WERI-Rb-1 (cell line): ENCODE measurements at places on chromosomes 6 and 20.

GRCh38 chr6:17497535-17498095 is 102.5 kb upstream of the FAM8A1 start:
- no peak for DNase-seq

DNA sequence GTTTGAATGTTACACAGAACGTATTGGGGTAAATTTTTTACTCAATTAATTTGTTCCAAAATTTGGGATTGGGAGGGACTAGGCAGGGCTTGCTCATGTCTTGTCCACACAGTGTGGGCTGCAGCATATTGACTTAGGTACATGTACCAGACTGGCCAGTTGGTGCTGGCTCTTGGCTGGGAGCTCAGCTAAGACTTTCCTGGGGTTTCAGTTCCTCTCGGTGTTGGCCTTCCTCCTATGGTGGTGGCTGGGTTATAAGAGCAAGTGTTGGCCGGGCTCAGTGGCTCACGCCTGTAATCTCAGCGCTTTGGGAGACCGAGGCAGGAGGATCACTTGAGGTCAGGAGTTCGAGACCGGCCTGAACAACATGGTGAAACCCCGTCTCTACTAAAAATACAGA is 4.9 kb downstream of the CENPQ start:
- DNase-seq: no peak

DNA sequence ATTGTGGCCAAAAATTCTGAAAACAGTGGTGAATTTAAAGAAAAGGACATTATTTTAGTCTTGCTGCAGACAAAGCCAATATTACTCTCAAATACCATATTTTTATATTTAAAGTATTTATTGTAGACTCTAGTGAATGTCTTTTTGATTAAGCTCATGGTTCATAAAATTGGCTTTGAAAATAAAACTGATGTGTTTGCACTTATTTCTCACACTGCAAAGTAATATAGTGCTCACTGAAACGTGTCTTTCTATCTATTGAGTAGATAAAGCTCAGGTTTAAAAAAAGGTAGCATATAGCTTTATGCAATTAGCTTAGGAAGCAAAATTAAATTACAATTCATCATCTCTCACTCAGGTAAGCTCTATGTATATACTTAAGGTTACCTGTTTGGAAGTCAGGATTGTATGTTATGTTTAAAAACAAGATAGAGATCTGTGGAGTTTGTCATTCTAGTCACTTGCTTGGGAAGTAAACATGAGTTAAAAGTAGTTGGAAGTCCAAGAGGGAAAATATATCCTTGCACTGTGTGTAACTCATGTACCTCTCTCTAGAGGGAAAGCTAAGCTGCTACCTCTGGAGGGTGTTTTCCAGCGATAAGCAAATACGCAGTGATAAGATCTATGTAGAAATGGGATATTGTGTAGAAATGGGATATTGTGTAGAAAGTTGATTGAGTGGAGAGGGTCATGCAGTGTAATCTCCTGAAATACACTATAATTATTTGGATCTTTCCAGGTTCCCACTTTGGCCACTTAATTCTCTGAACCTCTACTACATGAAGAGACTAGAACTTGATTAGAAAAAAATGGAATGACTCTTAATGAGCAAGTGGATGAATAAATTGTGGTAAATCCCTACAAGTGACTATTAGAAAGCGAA is 29.9 kb upstream of the SPTLC3 start:
- DNase-seq: no peak

DNA sequence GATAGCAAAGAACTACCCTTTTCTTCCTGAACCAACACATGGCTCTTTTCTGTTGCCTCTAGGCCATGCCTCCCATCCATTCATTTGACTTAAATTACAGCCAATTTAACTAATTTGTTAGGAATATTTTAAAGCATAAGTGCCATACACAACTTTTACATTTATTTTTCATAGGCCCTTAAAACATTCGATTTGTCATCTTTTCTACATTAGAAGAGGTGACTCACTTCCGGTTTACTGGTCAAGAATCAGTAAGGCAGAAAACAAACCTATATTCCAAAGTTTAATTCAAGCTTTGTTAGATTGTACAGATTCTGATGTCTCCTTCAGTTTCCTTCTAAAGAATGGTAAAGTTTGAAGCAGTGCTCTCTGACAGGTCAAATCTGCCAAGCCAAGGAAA is 344.3 kb downstream of the SAMD5 start:
- no peak for DNase-seq

DNA sequence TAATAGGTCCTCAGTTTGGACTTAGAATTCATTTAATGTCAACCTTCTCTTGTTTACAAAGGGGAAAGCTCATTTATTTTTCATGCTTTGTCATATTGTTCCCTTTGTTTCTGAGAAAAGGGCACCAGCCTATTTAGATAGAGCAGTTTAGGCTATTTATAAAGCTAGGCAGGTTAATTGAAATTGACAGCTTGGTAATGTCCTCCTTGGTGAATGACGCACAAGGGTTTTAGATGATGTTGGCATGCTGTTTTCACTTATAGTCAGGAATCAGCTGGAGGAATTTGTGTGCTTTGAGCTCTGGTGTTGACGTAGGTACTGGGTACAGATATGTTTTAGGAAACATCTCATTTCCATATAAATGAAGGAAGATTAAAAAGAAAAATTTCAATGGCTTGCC is 45.2 kb downstream of the BCKDHB start:
- no peak for DNase-seq

GRCh38 chr20:54083459-54083858 is 13.1 kb upstream of the BCAS1 start:
- DNase-seq: no peak

GRCh38 chr20:22282696-22283095 is 301.7 kb downstream of the FOXA2 start:
- DNase-seq: no peak

GRCh38 chr6:36915599-36915998 is 29.8 kb downstream of the C6orf89 start:
- no peak for DNase-seq

DNA sequence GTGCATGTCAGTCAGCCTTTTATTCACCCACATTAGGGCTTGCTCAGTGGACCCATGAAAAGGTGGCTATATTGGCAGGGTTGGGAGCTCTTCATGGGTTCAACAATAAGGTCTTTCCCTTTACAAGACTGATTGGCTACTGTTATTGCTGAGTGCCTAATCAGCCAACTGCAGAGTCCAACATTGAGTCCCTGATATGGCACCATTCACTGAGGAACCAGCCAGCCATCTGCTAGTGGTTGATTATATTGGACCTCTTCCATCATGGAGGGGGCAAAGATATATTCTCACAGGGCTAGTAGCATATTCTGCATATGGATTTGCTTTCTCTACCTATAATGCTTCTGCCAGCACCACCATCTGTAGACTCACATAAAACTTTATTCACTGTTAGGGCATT is 69.9 kb downstream of the CDKAL1 start:
- DNase-seq: no peak

DNA sequence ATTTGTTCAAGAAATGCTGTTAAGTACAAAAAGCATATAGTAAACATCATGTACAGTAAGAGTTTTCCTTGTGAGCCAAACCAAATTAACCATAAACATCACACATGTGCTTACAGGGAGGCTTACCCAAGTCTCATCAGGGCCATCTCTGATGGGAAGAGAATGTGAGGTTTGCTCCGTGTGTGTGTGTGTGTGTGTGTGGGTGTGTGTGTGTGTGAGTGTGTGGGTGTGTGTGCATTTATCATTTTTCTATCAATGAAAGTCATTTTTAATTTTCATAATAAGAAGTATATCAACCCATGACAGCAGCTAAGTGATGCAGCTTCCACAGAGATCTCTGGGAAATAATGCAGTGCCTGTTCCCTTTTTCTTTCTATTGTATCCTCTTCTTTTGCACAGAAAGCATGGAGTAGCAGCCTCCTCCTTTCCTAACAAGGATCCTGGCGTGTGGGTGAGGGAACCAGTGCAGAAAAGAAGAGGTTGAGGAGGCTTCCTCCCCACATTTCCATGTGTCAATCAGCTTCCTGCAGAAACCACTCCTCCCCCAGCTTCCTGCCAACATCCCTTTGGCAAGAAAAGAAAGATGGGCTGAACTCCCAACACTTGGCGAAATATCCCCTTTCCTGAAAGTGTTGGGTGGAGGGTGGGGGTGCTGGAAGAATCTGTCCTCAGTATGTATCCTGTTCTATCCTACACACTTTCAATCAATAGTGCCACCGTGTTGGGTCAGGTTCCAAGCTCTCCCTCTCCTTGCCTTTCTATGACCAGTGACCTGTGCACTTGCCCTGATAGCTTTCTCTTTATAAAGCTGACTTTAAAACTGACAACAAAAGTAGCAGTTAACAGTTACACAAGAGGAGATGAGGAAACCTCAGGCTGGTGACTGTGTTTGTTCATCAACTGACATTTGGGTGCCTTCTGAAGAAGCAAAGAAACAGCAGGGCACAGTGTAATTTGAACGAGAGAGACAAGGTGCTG is 251.8 kb upstream of the CITED2 start:
- DNase-seq: no peak

DNA sequence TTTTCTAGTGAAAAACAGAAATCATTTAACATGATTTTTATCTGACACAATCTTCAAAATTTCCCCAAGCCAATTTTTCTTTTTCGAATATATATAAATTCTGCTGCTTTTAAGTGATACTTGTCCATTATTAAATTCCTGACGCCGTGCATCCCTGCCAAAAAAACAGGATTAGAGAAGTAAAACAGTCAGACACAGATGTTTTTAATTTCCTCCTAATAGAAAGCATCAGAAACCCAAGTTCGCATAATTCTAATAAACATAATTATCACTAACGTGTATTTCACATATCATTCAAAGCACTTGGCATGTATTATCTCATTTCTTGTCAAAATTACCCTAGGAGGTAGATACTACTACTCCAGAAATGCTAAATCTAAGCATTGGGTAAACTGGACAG is 179.5 kb downstream of the ZFP64 start:
- no peak for DNase-seq

- DNase-seq: no peak
These were observed 493.3 kb upstream of the MARCKS start for GRCh38 chr6:113363866-113364265.

DNA sequence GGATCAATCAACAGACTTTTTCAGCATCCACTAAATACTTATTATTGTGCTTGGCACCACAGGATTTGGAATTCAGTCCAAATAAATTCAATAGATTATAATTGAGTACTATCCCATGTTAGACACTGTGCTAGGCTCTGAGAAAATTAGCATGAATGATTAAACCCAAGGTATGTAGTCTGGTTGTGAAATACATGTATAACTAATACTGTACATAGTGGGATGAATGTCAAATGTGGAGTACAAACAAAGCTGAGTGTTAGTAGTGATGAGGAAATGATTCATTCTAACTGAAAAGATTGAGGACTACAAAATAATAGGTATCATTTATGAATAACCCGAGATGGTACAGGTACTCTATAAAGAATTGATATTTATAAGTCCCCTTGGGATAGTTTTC is 111.9 kb upstream of the FLRT3 start:
- no peak for DNase-seq

- no peak for DNase-seq
These were observed 50.5 kb downstream of the BFSP1 start for GRCh38 chr20:17480696-17481095.

DNA sequence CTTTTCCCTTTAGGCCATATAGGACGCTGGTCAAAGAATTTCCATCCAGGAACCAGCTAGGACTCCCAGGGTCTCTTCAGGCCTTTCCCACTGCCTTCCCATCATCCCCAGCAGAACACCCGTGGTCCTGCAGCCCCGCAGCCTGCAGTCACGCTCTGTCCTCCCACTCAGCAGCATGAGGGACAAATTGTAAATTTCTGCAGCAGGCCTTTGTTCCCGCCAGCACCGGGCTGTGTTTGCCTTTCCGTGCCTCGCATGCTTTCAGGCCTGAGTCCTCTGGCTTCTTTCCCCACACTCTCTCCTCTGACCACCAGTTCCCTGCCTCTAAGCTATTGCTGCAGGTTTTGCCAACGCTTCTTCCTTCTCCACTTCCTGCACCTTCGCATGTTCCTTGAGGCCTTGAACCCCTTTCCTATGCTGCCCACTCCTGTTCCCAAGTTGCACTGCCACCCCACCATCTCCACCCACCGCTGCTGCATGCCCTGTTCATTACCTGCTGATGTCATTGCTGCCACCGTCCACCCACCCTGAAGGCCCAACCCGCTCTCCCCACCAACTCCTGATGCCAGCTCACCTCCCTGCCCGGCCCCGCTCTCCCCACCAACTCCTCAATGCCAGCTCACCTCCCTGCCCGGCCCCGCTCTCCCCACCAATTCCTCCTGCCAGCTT is 49.8 kb downstream of the RNASET2 start:
- DNase-seq: no peak

- no peak for DNase-seq
These were observed 19.6 kb upstream of the LTV1 start for GRCh38 chr6:143823548-143823947.

DNA sequence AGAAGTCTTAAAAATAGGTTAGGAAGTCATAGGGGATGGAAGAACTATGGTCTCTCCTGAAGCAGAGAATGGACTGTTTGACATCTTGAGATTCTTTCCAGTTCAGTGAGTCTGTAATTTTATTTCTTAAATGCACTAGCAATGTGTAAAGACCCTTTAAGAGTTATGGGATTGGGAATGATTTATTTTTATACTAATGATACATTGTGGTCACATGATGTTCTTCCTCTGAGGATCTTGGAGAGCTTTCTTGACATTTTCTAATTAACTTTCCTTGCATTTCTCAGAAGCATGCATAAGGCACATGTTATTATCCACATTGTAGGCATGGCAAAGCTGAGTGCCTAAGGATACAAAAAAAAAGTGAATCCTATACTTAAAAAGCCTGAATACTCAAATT is 507.6 kb upstream of the NRSN1 start:
- DNase-seq: no peak

DNA sequence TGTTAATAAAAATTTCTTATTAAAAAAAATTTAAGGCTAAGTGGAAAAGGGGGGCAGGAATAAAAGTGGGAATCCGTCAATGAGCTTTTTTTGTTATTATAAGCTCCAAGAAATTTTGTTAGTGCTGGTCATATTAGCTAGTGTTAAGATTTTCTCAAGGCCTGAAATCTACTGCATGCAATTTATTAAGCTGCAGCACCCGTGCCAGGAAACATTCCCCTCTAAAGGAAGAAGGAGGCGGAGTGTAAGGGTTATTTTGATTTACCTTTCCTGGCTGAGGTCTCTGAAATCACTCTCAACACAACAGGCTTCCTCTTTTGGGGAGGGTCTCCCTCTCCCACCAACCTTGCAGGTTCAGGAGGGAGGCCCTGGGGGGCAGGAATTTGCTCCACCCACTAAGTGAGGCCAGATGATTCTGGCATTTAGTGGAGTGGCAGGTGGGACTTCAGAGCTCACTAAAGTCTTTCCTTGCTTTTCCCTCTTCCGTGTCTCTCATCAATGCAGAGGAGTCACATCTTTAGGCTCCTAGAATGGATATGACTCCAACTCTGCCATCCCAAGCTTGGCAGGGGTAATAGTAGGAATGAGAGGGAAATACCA is 168.8 kb downstream of the BCAS1 start:
- DNase-seq: no peak
